Activated CD8-positive, alpha-beta memory T cell treated with anti-CD3 and anti-CD28 coated beads for 1 hour (primary cell): ENCODE measurements at places on chromosomes 6 and 20.

DNA sequence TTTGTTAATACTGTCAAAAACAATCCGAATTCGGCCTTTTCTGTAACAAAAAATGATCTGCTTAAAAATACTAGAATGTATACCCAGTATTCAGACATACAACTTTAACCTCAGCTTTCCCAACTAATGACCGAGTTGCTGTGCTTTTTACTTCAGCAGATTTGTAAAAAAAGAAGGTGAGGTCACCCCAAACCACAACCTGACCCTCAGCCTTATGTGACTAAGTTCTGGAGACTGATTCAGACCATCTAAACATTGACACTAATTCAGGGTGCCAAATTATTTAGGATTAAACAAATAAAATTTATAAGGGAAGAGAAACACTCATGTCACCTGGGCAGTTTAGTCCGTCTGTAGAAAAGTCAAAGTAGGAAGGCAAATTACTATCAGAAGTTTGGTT lies 7.7 kb downstream of the CCN6 start:
- no peak for DNase-seq

GRCh38 chr6:125819535-125820326 lies 29.0 kb downstream of the NCOA7 start:
- DNase-seq, result no peak

GRCh38 chr6:140554421-140554820 lies 1180.0 kb upstream of the CITED2 start:
- no peak for DNase-seq

- no peak for DNase-seq
Measured at GRCh38 chr6:31836474-31837368, 9.2 kb downstream of the HSPA1B start.

DNA sequence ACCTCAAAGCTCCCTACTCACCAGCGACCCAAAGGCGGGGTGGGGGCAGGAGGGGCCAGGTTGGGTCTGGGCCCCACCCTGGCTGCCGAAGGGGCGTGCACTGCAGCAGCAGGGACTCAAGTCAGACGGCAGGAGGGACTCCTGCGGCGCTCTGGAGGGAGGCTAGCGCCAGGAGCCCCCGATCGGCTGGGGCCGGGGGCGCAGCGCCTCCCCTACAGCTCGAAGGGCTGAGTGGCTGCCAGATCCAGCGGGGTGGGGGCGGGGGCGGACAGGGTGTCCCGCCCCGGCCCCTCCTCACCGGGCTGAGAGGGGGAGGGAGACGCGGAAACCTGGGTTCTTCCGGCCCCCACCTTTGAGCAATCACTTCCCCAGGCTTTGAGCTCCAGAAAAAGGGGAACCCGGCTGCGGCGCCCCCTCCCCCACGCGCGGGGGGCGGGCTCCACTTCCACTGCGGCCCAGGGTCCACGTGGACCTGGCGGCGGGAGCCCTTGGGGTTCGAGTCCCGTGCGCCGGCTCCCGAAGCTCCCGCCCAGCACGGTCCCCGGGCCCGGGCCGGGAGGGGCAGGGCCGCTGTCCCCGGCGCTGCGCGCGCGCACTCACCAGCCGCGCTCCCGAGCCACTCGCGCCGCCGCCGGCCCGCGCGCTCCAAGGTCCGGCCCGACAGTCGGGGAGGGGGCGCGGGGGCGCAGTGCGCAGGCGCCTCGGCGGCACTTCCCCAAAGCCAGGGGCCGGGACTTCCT lies at the start of gene RGS19:
Gene RGS19, minus strand, starts transcription at position 246 of the 740 bp plus-strand sequence. CDS start 2,632 bp downstream, outside the sequence.
- DNase-seq, result no peak

- DNase-seq, result no peak
Measured at GRCh38 chr6:169782966-169783365, 31.5 kb downstream of the ERMARD start.
